Upper lobe of right lung (tissue), 1 donor: ENCODE measurements at places on chromosomes 2 and 18. TPM values are rescaled to one million over a fixed set of nuclear protein-coding genes. Genes with fewer than 3 reads are reported as not detected.

Gene DCC
- 7.1 TPM for total RNA-seq

DNA sequence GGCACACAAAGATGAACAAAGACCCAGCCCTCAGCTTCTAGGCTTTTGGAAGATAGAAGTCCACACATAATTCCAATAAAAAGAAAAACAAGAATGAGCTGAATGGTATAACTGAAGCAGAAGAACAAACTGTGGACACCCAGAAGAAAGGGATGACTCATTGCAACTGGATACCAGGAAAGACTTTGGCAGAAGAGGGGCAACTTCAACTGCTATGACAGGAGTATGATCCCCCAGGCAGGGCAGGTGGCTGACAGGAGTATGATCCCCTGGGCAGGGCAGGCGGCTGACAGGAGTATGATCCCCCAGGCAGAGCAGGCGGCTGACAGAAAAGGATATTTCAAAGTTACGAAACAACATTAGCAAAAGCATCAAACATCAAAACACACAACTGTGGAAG, 21.6 kb downstream of the PID1 start:
- H3K27ac ChIP-seq = no peak overlapping the region
- H3K36me3 ChIP-seq = no peaks in the 10 kb centered on the region
- no peaks in the 10 kb centered on the region for H3K27me3 ChIP-seq
- no peaks in the 10 kb centered on the region for H3K4me1 ChIP-seq

Gene PASK
- total RNA-seq = 15.7 TPM

DNA sequence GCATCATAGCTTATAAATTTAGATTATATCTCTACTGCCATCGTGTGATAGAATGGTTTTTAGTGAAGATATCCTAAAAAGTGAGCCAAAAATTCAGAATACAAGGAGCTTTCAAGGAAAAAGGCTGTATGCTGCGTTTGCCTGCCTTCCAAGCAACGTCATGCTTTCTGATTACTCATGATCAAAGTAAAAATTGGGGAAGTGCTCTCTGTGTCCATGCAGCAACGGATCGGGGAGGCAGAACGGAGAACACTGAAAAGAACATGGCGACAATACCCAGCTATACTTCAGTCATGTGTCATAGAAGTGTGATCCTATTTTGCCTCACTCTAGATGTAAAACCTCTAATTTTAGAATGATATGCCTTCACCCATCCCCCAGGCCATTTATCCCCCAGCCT, 185.7 kb downstream of the SUCLG1 start:
- no peaks in the 10 kb centered on the region for H3K36me3 ChIP-seq
- no peaks in the 10 kb centered on the region for H3K4me1 ChIP-seq
- H3K4me3 ChIP-seq = no peak overlapping the region
- no peak overlapping the region for H3K27ac ChIP-seq
- H3K27me3 ChIP-seq = peaks cover 3% of the 10 kb centered on the region
- no peak for DNase-seq

- no peaks in the 10 kb centered on the region for H3K4me1 ChIP-seq
- H3K27me3 ChIP-seq = no peaks in the 10 kb centered on the region
Measured at GRCh38 chr2:200483729-200484198, 26.1 kb downstream of the KCTD18 start.

Gene CHCHD5
- 23.9 TPM for total RNA-seq

DNA sequence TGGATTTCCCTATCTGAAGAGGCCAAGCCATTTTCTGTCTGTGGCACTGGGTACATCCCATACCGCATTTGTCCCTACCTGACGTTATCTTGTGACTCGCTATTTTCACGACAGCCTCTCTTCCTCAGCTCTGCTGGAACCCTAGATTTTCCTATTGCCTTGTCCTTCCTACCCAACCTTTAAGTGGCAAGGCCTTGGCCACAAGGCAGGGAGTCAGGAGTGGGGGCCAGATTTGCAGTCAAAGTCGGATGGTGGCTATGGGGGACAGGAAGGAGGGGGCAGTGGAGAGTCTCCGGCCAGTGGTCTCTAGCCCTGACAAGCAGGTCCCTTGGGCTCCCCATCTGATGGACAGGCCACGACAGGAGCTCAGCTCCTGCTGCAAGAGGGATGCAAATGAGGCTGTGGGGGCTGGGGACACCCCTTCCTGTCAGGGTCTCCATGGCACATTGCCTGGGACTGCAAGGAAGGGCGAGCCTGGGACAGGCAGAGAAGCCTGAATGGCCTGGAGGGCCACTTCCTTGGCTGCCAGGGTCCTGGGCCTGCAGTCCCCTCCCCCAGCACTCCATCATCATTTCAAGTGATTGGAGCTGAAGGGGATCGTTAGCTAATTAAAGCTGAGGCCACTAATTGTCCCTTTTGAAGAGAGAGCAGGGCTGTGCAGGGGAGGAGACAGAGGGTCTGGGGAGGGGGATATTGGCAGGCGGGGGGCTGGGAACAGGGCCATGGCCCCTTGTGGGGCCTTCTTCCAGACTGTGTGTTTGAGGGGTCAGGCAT, 6.3 kb upstream of the ECEL1 start:
- peaks cover 4% of the 10 kb centered on the region for H3K27me3 ChIP-seq
- H3K4me1 ChIP-seq = no peaks in the 10 kb centered on the region
- no peaks in the 10 kb centered on the region for H3K36me3 ChIP-seq
- DNase-seq = no peak
- H3K27ac ChIP-seq = no peak overlapping the region

Gene RTKN
- 32.3 TPM for total RNA-seq

- DNase-seq = no peak
- H3K27me3 ChIP-seq = peaks cover 19% of the 10 kb centered on the region
- H3K4me1 ChIP-seq = no peaks in the 10 kb centered on the region
Measured at GRCh38 chr2:232982926-232983668, 30.0 kb downstream of the NGEF start.

GRCh38 chr2:23423873-23424680, 39.1 kb downstream of the KLHL29 start:
- DNase-seq = no peak
- no peaks in the 10 kb centered on the region for H3K36me3 ChIP-seq
- H3K4me3 ChIP-seq = no peak overlapping the region

Gene HSBP1L1
- total RNA-seq = 48.7 TPM

- no peak overlapping the region for H3K4me3 ChIP-seq
- no peak overlapping the region for H3K27ac ChIP-seq
- H3K27me3 ChIP-seq = no peaks in the 10 kb centered on the region
- no peak for DNase-seq
- H3K36me3 ChIP-seq = no peaks in the 10 kb centered on the region
- no peaks in the 10 kb centered on the region for H3K4me1 ChIP-seq
Measured at GRCh38 chr2:60459851-60460250, 93.6 kb downstream of the BCL11A start.
